SK-N-SH treated with all-trans-retinoic acid at 6 μM for 48 hours (cell line): ENCODE measurements at places on chromosomes 5 and 9.
A peak's percentile ranks its signal among the peaks of the same experiment; 100 is the strongest.

GRCh38 chr5:56532466-56532865 lies 282.9 kb upstream of the MAP3K1 start:
- no peak for ATAC-seq

GRCh38 chr5:178993955-178994579 lies 1.1 kb downstream of the GRM6 start:
- no peak for ATAC-seq

DNA sequence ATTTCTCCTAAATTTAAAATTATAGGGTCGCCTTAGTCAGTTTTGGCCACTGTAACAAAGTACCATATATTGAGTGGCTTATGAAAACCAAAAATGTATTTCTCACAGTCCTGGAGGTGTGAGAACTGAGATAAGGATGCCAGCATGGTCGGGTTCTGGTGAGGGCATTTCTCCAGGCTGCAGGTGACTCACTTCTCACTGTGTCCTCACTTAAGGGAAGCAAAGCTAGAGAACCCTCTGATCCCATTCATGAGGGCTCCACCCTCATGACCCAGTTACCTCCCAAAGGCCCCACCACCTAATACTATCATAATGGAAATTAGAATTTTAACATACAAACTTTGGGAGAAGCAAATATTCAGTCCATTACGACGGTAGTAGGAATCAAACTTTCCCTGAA lies 75.1 kb upstream of the FBN2 start:
- no peak for ATAC-seq

DNA sequence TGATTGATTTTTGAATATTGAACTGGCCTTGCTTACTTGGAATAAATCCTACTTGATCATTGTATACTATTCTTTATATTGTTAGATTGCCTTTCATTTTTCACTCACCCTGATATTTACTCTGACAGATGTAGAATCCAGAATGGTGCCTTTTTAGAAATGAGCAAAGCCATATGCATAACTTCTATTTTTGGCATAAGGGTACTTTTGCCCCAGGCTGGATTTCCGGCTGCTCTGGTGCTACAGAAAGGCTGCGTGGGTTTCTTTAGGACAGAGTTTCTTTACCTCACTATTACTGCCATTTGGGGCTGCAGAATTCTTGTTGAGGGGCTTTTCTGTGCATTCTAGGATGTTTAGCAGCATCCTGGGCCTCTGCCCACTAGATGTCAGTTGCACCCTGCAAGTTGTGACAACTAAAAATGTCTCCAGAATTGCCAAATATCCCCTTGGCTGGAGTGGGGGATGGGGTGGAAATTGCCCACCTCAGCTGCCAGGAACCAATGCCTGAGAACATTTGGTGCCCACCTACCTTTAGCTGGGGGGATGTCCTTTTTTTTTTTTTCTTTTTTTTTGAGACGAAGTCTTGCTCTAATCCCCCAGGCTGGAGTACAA lies 50.1 kb downstream of the SLC36A1 start:
- ATAC-seq = no peak

DNA sequence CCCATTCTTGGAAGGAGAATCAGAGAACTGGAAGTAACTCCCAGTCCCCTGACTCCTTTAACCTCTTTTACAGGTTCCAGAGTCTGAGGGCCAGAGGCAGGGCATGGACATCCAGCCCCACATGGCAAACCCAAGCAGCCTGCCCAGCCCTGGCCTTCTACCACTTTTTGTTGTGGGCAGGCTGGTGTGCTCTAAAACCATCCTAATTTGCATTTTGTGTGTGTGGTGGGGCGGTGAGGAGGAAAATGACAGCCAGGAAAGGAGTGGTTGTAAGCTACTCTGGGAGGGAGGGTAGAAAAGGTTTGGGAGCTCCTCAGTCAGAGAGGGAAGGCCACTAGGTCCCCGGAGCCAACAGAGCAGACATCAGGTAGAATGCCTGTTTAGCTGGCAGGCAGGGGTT lies 90.6 kb downstream of the PSD2 start:
- no peak for ATAC-seq

DNA sequence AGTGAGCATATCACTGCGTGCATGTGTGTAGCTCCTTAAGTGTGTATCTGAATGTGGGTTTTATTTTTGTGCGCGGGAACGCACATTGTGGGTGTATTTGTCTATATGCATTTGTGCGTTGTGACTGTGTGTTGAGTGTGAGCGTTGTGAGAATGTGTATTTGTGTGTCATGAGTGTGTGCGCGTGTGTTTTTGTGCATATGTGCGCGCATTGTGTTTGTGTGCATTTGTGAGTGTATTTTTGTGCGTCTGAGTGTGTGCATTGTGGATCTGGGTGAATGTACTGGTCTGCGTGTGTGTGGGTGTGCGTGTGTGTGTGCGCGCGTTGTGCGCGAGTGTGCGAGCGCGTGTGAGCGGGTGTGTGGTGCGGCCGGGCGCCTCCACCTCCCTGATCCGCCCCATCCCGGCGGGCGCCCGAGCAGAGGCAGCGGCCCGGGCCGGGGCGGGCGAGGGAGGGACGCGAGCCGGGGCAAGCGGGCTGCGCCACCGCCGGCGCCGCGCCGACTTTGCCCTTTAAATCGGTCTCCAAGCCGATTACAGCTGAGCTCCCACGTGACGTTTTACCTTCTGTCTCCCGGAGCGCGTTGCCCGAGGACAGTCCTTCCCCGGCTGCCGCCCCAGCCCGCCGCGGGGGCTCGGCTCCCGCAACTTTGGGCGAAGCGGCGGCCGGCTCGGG lies at the start of gene RASGRF2:
Gene RASGRF2 (plus strand): TSS at position 596 of the 675 bp plus-strand sequence. CDS start 376 bp downstream, outside the sequence.
- ATAC-seq = peak; percentile 45; the same call in 2 of the 3 replicates

DNA sequence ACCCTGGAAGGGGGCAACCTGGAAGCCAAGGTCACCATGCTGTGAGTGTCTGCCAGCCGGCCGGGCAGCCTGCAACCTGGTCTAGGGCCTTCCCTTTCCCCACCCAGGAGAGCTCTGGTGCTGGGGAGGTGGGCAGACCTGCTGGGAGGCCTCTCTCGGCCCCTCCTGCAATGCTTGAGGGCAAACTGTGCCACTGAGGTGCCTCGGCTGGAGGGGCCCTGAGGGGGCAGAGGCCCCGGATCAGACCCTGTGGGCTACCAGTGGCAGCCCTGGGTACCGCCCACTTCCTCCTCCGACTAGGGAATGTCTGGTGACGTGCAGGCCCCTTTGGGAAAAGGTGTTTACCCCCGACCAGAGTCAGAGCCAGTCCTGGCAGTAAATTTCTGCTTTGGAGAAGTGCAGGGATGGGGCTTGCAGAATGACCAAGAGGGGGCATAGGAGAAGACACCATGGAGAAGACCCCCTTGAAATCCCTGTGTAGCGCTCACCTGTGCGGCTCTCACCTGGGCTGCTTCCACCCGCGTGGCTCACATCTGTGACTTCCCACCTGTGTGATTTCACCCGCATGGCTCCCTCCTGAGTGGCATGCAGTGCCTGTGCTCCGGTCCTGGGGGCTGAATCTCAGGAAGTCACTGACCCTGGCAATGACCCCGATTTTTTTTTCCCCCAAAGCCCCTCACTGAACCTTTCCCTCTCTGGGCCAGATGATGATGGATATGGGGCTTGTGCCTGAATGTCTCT lies 1.1 kb downstream of the LCN1 start:
- no peak for ATAC-seq

GRCh38 chr5:145014109-145014508 lies 821.0 kb downstream of the PRELID2 start:
- no peak for ATAC-seq

DNA sequence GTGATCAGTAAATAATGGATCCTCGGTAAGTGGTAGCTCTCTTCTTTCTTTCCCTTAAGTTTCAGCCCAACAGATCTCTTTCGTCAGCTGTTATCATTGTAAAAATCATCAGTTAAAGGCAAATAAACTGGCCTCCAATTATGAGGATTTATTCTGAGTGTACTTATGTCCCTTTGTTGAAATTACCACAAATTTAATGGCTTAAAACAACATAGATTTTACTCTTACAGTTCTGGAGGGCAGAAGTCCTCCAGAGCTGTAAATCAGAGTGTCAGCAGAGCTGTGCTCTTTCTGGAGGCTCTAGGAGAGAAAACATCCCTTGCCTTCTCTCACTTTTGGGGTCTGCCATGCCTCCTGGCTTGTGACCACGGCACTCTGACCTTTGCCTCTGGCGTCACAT lies 104.6 kb downstream of the INSYN2B start:
- ATAC-seq = no peak

GRCh38 chr5:132807163-132807838 lies 5.8 kb upstream of the SOWAHA start:
- peak; percentile 60; the same call in 2 of the 3 replicates for ATAC-seq

DNA sequence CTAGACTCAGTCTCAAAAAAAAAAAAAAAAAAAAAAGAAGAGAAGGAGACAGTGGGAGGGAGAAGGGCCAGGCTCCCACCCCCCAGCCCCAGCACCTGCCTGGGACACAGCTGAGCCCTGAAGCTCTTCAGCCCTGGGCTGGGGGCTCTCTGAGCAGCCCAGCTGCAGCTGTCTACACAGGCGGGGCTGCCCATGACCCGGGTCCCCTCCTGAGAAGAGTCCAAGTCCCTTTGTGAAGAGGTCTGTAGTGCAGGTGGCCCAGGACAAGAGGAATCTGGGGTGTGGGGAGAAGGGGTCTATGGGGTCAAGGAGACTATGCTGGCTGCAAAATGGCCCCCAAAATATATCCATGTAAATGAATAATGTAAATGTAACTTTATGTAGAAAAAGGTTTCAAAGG lies 6.7 kb upstream of the LCN2 start:
- ATAC-seq = no peak

DNA sequence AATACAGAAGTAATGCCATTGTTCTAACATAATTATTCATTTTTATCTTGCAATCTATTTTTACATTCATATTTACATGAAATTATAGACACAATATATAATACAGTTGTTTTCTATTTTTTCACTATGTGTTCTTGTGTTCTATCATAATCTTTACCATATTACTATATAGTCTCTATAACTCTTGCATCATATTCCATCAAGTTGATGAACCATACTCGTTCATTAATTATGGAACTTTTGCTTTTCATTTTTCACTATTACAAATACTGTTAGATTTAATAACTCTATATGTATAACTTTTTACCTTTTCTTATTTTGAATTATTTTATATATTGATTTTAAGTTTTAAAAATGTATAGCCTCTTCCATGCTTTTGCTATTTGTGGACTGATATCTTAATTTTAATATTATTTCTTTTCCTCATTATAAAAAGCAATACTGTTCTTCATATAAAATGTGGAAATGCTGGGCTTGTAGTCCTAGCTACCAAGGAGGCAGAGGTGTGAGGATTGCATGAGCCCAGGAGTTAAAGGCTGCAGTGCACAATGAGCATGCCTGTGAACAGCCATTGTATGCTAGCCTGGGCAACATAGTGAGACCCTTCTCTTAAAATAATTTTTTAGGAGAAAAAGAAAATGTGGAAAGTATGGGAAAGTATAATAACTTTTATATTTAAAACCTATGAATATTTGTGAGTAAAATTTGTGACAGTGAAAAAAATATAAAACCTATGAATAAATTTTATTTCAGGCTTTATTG lies 65.5 kb downstream of the ANKHD1 start:
- no peak for ATAC-seq

DNA sequence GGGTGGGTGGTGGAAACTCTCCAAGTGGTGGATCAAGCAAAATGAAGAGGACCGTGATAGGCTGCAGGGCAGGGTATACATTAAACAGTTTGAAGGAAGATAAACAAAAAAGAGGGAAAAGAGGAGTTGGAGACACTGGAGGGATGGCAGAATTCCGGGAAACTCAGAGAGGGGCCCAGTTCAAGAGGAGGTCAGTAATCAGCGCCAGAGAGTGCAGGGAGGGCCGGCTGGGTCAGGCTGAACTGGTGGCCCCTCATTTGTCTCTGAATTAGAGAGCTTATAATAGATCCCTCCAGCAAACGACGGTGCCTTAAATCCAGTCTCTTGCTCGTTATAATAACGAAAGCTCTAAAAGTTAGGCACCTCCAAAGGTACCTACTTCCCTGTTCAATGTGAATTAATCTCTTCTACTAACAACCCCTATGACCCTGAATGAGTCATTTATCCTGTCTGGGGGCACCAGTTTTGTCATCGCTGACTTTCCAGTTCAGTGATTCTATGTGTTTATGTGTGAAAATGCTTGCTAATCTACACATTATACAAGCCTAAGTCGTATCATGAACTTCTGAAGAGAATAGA lies 2.4 kb upstream of the ZSWIM6 start:
- ATAC-seq = no peak

- peak; percentile 84 for ATAC-seq
Observed at GRCh38 chr5:148957591-148958202, 105.2 kb downstream of the SH3TC2 start.

GRCh38 chr9:120486835-120487234 lies 93.1 kb downstream of the CDK5RAP2 start:
- no peak for ATAC-seq

DNA sequence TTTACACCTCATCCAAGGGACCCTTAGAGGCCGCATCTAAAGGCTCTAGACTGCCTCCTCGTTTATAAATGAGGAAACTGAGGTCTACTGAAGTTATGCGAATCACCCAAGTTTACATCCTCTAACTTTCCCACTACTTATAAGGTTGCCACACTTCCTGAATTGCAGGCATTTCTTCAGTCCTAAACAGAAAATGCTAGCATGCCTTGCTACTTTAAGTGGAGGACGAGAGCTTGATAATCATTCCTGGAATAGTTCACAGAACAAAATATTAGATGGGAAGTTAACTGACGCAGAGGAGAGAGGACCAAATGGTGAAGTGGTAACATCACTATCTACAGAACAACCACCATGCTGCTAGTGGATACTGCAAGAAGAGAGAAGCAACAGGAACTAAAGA lies 85.8 kb downstream of the GNAQ start:
- ATAC-seq = peak; percentile 12; the same call in 2 of the 3 replicates

DNA sequence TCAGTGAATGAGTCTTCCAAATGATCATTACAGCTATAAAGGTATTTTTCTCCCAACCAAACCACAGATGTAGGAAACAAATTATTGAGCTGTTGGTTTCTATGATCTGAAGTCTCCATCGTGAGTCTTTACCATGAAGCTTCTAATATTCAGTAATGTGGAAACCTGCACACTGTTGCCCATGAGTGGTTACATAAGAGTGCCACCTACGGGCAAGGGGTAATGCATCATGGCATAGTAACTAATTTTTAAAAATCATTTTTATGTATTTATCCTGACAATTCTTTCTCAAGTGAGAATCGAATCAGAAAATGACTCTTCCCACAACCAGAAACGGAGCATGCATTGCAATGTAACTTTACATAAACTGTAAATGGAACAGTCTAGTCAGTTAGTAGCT lies 282.5 kb upstream of the SMARCA2 start:
- ATAC-seq = no peak
